ENCODE measurements at places on chromosomes 16 and 17.
A peak's percentile ranks its signal among the peaks of the same experiment; 100 is the strongest.

- no peak for DNase-seq
Measured at GRCh38 chr17:68906638-68907037, 48.6 kb downstream of the ABCA8 start.

DNA sequence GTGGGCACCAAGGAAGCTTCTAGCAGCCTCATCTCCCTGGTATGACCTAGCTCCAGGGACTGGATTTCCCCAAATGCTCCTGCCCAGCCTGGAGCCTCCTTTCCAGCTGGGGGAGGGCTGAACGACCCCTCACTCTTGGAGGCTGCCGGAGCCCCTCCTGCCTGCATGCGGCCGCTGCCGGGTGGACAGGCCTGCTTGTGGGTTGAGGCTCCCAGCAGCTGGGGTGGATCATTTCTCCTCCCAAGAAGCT, 213.6 kb downstream of the SEC14L1 start:
- no peak for DNase-seq

GRCh38 chr17:79276821-79277220, 202.2 kb downstream of the ENGASE start:
- DNase-seq, result no peak

GRCh38 chr17:76039121-76039520, 12.0 kb upstream of the EVPL start:
- no peak for DNase-seq

DNA sequence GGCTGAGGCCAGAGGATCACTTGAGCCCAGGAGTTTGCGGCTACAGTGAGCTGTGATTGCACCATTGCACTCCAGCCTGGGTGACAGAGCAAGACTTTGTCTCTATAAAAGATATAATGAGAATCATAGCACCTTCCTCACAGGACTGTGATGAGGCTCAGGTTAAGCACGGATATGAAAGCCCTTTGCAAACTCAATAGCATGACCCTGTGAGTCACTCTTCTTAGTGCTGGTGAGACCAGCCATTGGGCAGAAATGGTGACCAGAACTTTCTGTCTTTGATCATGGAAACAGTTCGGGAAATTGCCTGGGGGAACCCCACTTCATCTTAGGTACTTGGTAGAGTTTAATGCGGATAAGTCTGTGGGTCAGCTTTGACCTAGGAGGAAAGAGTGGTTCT, 144.2 kb downstream of the PRKCB start:
- DNase-seq, result no peak

- DNase-seq, result no peak
Measured at GRCh38 chr16:30064729-30065101, 845 bp upstream of the ALDOA start.

DNA sequence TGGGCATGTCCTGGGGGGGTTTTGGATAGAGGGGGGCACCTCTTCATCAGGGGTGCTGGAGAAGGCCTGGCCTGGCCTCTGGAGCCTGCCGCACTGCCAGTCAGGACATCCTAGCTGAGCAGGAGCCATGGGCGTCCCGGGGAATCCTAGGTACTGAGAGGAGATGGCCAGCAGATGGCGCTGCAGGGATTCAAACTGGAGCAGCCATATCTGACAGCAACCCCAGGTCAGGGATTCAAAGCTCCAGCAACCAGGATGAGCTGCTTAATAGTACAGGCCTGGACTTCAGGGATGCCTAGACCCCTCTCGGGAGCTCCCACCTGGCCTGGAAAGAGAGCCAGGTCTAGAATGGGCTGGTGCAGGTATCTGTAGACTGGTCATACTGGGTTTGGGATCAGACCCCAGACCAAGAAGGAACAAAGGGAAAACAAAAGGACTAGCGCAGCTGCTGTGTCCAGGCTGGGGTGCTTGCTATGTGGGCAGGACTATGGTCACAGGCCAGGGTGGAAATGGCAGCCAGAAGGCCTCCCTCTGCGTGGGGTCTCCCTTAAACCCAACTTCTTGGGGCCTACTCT, 306.9 kb upstream of the RBFOX1 start:
- no peak for DNase-seq

DNA sequence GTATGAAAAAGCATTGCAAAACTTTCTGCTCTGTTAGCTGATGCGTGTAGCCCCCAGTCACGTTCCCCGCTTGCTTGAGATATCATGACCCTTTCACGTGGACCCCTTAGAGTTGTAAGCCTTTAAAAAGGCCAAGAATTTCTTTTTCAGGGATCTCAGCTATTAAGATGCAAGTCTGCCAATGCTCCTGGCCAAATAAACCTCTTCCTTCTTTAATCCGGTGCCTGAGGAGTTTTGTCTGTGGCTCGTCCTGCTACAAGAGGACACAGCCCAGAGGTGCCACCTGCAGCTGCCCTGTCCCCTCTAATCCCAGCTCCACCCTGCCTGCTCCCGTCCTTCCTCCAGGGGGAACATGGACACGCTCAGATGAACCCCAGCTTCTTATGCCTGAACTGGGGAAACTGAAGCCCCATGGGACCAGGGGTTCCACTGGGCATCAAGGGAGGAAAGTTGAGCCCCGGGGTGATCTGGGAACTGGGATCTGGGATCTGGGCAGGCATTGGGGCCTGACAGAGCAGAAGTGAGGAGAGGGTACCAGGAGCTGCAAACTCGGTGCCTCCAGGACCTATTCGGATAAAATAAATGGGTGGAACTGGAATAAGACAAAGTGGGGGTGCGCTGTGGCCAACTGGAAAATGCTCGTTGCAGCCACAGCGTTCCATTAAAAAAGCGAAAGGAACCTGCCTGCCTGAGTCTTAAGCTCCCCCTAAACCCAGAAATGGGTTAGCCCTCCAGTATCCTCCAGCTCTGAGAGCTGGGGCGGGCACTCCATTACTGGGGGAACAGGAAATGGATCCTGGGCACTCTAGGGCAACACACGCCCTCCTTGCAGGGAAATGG, 19.7 kb downstream of the QPRT start:
- DNase-seq, result no peak

DNA sequence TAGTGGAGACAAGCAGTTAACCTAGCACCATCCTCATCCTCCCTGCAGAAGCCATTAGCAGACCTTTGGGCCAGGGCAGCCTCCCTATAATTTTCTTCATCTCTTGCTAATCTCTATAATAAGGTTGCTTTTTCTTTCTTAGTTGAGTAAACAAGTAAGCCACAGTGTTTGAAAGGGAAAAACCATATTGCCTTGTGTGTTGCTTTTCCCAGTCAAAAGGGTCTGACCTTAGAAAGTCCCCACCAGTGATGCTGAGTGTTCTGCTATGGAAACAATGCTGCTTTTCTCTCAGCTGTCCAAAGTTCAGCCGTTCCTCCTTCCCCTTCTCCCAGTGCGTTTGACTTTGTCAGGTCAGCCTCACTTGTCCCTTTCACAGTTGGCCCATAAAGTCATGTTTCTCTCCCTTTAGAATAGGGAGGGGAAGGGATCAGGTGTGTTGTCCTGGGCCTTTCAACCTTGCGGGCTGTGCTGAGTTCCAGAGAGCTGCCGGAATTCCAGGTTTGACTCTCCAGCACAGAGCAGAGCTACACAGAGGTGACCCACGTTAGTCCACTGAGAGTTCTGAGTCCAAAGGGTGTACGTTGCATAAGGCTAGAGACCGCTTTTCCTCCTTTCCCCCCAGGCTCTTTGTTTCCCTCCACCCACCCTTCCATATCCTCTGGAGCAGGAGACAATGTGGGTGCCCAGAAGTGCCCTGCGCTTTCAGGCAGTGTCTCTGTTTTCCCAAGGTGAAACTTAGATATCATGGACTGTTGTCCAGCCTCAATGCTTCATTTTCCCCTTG, 15.9 kb upstream of the CLEC18C start:
- no peak for DNase-seq

- no peak for DNase-seq
Measured at GRCh38 chr16:1448536-1449116, 4.3 kb upstream of the CCDC154 start.

GRCh38 chr16:89863741-89864526, 9.5 kb upstream of the TCF25 start:
- DNase-seq, result no peak

- peak; percentile 25 for DNase-seq
Measured at GRCh38 chr17:47703191-47703591, 9.2 kb downstream of the TBKBP1 start.

DNA sequence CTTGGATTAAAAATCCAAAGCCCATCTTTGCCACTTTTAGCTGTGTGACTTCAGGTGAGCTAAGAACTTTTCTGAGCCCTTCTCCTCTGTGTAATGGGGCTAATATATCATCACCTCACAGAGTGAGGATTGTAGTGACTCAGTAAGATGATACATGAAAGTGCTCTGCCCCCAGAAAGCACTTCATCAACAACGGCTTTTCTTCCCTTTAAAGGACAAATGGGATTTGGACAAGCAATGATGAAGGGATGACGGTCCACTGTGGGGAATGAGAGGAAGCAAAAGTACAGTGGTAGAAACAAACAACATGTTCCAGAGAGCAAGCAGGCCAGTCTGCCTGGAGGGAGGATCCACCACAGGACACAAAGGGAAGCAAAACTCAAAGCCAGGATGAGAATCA, 14.3 kb upstream of the TMED6 start:
- no peak for DNase-seq

DNA sequence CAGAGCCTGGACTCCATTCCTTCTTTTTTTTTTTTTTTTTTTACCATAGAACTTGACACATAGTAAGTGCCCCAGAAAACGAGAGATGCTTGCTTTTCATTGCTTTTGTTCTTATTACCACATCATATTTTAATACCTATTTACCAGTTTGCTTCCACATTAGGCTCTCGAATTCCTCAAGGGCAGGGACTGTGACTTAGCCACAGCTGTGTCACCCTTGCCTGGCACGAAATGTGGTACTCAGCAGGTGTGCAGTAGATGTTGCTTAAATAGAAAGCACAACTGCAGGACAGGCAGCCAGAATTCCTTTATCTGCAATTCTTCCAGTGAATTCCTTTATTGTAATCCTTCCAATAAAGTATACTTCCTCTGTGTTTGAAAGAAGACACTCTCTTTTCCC, 393.0 kb downstream of the HAPSTR1 start:
- no peak for DNase-seq

- DNase-seq, result no peak
Measured at GRCh38 chr17:58753026-58753425, 2.6 kb upstream of the PPM1E start.

DNA sequence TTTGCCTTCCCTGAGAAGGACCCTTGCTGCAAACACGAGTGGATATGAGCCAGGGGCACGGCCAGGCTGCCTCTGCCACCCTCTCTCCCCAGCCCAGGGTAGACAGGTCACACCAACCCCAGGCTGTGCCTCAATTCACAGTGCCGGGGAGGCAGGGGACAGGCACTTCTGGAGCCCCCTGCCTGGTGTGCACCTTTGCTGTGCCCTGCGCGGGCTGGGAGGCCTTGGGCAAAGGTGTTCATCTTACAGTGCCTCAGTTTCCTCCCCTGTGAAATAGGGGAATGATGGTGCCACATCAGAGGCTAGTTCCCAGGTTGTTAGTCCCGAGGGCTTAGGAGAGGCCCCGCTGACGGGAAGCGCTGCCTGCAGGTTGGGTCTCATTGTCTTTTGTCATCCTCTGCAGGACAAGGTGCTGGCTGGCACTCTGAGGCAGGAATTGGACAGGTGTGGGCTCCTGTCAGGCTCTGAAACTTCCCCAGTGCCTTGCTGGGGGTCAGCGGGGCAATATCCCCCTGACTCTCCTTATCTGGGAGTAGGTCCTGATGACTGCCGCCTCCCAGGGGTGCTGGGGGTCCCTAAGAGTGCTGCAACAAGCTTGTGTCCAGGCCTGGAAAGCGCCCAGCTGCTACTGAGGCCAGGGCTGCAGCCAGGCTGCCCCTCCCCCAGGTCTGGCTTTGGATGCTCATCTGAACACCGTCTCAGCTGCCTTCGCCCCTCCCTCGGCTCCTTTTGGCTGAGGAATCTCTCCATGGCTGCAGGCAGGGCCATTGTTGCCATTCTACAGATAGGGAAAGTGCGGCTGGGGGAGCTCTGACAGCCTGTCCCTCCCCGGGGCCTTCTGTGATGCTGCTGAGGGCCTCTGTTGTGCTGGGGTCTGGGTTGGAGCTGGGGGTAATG, 3.1 kb downstream of the PRSS21 start:
- DNase-seq, result no peak

DNA sequence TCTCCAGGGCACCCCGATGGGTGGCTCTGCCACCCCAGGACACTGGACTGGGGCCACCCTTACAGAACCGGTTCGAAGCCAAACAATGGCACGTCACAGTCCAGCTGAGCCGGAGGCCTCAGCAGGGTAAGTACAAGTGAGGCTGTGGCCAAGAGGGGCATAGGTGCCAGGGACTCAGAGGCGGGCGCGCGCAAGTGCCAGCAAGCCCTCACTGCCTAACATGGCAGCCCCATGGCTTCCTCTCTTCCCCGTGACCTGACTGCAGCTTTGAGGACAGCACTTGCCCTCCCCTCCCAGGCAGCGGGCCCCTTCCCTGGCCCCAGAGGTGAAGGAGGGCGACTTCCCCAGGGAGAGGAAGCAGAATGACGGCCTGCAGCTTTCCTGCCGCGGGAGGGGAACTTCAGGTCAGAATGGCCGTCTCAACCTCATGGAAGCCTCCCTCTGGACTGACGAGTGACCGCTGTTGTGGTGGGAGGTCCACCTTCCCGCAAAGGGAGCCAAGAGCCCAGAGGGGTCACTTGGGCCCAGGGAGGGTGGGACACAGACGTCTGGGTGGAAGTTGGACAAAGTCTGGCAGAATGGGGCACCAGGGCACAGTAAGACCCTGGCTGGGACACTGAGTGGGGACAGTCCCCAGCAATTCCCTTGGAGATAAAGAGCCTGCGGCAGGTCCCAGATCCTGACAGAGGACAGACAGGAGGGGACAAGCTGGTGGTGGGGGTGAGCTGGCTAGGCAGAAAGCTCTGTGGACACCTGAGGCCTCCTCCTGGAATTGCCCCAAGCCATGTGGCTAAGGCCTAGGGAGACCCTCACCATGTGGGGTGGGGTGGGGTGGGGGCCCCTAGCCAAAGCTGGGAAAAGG, 52.1 kb upstream of the TOB1 start:
- DNase-seq, result no peak

- DNase-seq, result no peak
Measured at GRCh38 chr16:19127674-19128131, 13.9 kb downstream of the ITPRIPL2 start.

DNA sequence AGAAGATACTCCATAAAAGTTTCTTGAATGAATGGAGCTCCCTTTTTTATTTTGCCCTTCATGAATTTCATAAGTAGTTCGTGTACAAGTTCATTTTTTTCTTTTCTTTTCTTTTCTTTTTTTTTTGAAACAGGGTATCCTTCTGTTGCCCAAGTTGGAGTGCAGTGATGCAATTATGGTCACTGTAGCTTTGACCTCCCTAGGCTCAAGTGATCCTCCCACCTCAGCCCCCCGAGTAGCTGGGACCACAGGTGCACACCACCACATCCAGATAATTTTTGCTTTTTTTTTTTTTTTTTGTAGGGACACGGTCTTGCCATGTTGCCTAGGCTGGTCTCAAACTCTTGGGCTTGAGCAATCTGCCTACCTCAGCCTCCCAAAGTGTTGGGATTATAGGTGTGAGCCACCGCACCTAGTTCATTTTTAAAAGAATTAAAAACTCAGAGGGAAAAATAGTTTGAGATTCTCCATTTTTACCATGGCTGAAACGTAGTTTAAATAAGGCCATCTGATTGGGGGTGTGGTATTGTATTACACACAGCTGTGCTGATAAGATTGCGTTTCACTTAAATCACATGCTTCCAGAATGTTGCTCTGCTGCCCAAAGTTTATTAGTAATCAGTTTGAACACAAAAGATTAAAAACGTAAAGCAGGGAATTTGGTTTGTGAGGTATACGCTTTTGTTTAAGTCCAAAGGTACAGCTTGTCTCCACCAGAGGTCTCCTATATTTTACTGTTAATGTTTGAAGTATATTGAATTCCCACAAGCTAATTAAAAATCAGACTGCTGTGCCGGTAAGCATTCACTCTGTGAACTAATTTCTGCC, 154.1 kb downstream of the SOCS1 start:
- DNase-seq, result no peak
